Cortex of kidney (tissue), 1 donor: ENCODE measurements at places on chromosomes 12 and 14.

GRCh38 chr12:22919883-22920282 is 294.9 kb downstream of the ETNK1 start:
- no peak for DNase-seq

- DNase-seq, result no peak
These were observed 20.3 kb upstream of the ANKLE2 start for GRCh38 chr12:132781938-132782337.

DNA sequence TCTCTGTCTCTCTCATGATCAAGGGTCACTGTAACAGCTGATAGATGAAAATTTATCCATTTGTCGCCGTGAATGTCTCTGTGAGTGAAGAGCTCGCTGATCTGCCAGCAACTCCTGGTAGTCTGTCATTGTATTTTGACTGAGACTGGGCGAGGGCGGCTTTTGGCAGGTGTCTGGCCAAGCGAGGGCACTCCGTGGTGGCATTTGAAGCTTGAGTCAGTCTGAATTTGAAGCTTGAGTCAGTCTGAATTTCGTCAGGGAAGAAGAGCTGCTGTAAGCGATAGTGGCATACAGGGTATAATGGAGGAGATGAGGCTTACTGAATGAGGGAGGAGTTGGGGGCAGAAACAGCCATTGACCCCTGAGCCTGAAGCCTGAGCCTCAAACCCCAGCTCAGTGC is 56.8 kb upstream of the FAM181A start:
- no peak for DNase-seq

- DNase-seq, result no peak
These were observed 74.3 kb upstream of the CPM start for GRCh38 chr12:69007101-69007854.

DNA sequence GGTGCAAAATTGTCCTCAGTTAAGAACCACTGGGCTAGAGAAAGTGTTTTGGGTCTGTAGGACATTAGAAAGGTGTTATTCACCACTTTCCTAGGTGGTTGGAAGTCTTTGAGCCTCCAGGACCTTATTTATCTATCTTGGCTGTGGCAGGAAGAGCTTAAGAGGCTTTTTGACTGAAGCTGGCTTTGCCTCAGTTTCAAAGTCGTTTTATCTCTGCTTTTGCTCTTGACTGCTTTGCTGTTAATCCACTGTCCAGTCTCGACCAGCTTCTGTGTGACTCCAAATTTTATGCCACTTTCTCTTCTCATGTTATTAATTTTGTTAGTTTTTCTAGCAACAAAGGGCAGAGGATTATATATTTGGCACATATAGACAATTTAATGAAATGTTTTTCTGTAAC is 60.3 kb downstream of the PPHLN1 start:
- DNase-seq, result no peak

DNA sequence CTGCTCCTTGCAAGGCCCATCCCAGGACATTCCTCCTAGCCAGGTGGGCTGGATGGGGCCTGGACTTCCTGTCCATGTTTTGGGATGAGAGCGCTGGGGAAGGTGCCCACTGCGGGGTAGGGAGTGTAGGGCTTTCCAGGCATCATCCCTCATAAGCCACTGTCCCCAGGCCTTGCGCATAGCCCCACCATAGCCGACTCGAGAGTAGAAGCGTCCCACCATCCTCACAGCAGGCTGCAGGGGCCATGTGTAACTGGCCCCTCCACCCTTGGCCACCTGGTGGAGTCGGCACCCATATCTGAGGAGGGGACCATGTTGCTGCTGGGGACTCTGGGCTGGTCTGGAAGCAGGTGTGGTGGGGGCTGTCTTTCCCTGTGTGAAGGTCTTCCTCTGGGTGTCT is 30.5 kb downstream of the SH2B3 start:
- DNase-seq, result no peak
